ENCODE measurements at places on chromosomes 4 and X. TPM values are rescaled to one million over a fixed set of nuclear protein-coding genes. Genes with fewer than 3 reads are reported as not detected.

CLIC2 gene
- total RNA-seq: 4.8 TPM

RIBC1 gene
- total RNA-seq: 1.8 TPM

AFP gene
- total RNA-seq: not detected

SLC6A14 gene
- total RNA-seq: 0.99 TPM

GAGE12E gene
- not detected for total RNA-seq

TLR1 gene
- 9.6 TPM for total RNA-seq

PPP1R2C gene
- total RNA-seq: not detected

CDS1 gene
- total RNA-seq: 9.1 TPM

FAM120C gene
- total RNA-seq: 12.6 TPM

Measured in camera-type eye (tissue), 1 donor.